ENCODE measurements at places on chromosomes 7 and 10. TPM values are rescaled to one million over a fixed set of nuclear protein-coding genes. Genes with fewer than 3 reads are reported as not detected.

GRCh38 chr7:139937715-139938114 is 108.7 kb downstream of the TBXAS1 start:
- peak; percentile 68 for DNase-seq

- DNase-seq, result no peak
Observed at GRCh38 chr10:66218981-66219587, 706.8 kb upstream of the LRRTM3 start.

The HOXA13 gene
- polyA plus RNA-seq, result not detected

The HABP2 gene
- not detected for polyA plus RNA-seq

DNA sequence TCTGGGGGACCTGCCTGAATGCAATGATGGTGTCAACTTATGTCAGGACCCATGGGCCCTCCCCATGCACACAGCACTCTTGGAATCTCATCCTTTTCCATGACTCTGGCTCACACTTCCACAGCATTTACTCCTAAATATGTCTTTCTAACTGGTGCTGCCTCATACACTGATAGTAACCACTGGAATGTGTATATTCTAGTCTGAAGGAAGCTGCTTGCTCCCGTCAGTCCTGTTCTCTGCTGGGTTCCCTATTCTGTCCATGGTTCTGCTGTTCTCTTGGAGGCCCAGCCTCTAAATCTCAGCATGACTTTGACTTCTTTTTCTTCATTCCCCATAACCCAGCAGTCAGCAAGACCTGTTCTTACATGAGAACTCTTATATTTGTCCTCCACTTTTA is 1055.1 kb downstream of the KCNMA1 start:
- DNase-seq, result no peak

GRCh38 chr10:129939416-129940275 is 24.4 kb downstream of the EBF3 start:
- no peak for DNase-seq

The TMEM26 gene
- polyA plus RNA-seq, result not detected

The SLC29A4 gene
- polyA plus RNA-seq, result 0.21 TPM

The AGR3 gene
- polyA plus RNA-seq, result not detected

- DNase-seq, result no peak
Observed at GRCh38 chr10:100519311-100520051, at the start of gene SEC31B. SEC31B (minus strand) TSS chr10:100519861; CDS start chr10:100516952, 2,909 bp downstream.

- DNase-seq, result peak; percentile 74
Observed at GRCh38 chr10:11178606-11179515, 161.2 kb downstream of the CELF2 start.

DNA sequence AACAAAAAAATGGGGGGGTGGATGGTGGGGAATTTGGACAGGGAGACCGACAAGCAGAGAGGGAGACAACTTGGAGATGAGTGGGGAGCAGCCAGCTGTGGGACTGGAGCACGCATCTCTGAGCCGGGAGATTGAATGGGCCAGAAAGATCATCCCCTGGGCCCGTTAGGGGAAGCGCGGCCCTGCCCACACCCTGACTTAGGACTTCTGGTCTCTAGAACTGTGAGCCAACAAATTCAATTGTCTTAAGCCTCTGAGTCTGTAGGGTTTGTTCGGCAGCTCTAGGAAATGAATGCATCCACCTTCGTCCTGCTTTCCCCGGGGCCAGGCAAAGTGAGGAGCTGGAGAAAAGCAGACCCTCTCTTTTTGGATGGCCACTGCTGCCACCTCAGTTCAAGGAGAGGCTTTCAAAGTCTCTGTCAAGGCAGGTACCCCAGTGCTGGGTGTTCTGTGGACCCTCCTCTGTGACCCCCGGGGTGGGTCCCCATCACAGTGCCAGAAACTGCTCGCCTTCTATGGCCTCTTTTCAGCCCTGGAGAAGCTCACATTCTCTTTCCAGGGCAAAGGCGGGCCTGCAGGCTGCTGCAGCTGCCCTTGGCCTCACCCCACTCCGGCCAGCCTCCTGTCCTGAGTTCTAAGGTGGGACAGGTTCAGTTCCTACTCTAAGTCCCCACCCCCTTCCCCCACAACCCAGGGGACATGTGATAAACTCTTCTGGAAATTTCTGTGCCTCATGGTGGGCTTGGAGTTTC is 423.2 kb downstream of the RPS24 start:
- DNase-seq, result no peak

The VAX1 gene
- polyA plus RNA-seq, result not detected

The SEMA3C gene
- 13.7 TPM for polyA plus RNA-seq

DNA sequence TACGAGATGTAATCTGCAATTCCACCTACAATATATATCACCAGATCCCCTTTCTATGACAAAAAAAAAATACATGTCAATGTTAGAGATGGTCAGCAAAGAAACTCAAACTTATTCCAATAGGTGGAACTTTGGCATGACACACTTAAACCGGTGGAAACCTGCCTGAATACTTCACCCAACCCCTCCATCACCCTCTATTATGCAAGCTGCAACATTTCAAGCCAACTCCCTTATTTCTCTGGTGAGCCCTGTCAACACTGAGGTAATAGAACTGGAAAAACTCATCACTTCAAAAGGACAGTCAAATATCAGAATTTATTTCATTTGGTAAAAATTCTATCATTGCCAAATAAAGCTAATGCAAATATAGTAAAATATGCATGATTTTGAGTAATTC is 3.6 kb downstream of the ZNF438 start:
- DNase-seq, result no peak

The SPDYE18 gene
- polyA plus RNA-seq, result 1.5 TPM

The WNT16 gene
- polyA plus RNA-seq, result 0.05 TPM

The RADIL gene
- not detected for polyA plus RNA-seq

The OPN1SW gene
- not detected for polyA plus RNA-seq

The LIPM gene
- not detected for polyA plus RNA-seq

DNA sequence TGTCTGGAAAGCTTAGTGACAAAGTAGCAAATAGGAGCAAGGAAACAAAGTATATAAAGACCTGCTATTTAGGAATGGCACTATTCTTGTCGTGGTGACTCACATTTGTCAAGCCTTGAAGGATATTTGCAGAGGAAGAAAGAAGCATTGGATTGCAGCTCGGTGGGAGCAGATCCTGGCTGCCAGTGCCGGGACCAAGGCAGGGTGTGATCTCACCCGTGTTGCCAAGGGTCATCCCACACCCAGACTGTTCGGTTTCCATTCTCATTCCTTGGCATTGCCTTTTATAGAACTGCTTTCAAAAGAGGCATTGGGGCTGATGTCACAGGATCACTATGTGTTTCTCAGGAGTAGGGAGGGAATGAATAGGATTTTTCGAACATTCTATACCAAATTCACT is 176.2 kb downstream of the GALNT17 start:
- DNase-seq, result no peak

DNA sequence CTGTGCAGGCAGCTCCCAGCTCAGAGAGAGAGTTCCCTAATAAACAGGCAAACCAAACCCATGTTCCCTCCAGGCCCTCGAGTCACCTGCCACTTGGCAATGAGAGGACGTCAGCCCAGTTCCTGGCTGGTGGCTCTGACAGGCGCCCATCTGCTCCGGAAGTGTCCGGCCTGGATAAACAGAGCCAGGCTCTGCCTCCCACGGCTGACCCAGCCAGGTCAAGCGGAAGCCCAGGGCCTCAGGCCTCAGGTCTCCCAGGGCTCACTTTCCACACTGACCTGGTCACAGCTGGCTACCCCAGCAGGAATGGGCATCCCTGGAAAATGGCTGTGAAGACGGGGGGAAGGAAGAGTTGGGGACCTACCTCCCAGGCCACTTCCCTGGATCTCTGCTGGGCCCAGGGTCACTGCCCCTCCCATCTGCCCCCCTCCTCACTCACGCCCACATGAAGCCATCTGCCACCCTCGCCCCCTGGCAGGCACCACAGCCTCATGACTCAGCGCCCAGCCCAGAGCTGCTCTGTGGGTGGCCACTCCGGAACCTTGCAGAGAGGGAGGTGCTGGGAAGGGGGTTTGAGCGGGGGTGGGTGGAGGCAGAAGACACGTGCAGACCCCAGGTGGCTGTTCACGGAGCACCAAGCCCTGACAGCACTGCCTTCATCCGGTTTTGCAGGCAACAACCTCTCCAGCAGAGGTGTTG is 37.4 kb upstream of the DUSP5 start:
- peak; percentile 23 for DNase-seq

GRCh38 chr10:17062955-17063484 is 66.6 kb downstream of the CUBN start:
- no peak for DNase-seq

- no peak for DNase-seq
Observed at GRCh38 chr7:24052572-24053260, 231.3 kb upstream of the NPY start.

DNA sequence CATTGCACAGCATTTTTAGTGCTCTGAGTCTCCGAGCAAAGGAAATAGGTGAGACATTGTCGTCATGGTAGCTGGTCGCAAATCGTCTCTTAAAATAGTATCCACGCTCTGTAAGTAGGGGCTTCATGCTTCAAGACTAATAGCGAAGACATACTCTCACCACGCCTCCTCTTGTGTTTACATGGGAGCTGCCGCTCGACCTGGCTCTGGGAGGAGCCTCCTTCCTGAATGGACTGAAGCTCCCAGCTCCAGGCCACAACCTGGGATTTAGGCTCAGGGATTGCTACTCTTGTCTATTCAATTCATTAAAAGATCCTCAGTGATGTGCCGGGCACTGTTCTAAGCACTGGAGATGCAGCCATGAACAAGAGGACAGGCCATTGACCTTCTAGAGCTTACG is 196.1 kb upstream of the GALNT17 start:
- no peak for DNase-seq

DNA sequence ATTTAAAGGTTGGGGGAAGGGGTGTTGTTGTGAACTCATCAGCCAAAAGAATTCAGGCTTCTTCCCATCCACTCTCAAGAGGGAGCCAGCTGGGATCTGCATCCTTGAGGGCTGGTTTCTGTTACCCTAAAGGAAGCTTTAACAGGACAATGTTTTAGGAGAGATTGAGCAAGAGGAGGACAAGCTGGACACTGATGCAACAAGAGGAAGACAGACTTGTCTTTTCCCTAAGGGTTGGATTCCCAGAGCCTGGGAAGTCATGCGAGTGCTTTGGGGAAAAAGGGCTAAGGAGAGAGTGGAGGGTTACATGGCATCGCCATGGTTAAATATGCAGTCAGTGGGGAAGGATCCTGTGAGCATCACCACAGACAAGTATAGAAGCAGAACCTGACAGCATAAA is 47.6 kb upstream of the PDE1C start:
- DNase-seq, result no peak

DNA sequence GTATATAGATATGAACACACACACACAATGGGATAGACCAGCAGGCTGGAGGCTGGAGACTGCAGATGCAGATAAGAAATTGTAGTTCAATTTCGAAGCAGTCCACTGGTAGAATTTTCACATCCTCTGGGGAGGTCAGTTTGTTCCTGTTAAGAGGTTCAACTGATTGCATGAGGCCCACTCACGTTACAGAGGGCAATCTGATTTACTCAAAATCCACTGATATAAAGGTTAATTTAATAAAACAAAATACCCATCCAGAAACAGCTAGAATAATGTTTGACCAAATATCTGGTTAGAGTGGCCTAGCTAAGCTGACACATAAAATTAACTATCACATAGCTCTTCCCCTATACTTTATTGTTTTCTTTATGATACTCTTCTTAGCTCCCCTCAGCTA is 162.9 kb upstream of the SMIM30 start:
- no peak for DNase-seq

GRCh38 chr7:120097020-120097419 is 176.0 kb upstream of the KCND2 start:
- no peak for DNase-seq

The OR2A12 gene
- polyA plus RNA-seq, result not detected

DNA sequence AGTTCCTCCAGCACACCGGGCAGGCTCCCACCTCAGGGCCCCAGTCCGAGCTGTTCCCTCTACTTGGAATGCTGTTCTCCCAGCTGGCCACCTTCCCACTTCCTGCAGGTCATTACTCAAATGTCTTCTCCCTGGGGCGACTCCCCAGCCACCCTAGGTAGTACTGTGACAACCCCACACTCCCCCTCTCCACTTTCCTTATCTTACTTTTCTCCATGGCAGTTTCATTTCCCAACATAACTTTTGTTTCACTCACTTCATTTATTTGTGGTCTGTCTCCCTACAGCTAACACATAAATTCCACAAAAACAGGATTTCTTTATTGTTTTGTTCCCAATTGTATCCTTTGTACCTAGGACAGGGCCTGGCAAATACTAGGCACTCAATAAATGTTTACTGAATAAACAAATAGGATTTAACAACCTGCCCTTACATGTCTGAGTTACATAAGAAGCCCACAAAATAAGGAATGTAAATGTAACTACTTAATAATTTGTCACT is 76.5 kb downstream of the JAZF1 start:
- no peak for DNase-seq

- no peak for DNase-seq
Observed at GRCh38 chr7:68432585-68432984, 1165.7 kb upstream of the AUTS2 start.

DNA sequence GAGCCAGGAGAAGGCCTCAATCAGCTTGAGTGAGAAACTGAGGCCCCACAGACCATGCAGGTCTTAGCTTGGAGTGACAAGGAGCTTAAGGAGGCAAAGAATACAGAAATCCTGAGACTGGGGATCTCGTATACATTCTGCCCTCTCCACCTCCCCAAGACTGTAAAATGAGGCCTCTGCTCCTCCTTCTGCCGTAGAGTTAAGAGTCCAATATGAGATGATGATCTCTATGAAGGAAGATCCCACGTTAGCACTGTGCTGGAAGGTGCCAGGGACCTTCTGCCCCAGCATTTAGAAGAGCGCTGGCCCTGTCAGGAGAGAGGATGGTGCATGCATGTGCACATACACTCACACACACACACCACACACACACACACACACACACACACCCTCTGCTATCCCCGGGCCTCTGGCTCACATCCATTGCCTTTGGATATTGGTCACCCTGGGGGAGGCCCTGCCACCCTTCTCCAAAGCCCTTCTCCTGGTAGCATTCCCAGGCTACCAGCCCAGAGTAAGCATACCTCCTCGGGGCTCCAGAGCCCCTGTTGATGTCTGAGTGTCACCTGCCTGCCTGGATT is 15.0 kb downstream of the ZCCHC24 start:
- no peak for DNase-seq

GRCh38 chr10:126749015-126749655 is 78.6 kb upstream of the C10orf90 start:
- peak; percentile 6 for DNase-seq

DNA sequence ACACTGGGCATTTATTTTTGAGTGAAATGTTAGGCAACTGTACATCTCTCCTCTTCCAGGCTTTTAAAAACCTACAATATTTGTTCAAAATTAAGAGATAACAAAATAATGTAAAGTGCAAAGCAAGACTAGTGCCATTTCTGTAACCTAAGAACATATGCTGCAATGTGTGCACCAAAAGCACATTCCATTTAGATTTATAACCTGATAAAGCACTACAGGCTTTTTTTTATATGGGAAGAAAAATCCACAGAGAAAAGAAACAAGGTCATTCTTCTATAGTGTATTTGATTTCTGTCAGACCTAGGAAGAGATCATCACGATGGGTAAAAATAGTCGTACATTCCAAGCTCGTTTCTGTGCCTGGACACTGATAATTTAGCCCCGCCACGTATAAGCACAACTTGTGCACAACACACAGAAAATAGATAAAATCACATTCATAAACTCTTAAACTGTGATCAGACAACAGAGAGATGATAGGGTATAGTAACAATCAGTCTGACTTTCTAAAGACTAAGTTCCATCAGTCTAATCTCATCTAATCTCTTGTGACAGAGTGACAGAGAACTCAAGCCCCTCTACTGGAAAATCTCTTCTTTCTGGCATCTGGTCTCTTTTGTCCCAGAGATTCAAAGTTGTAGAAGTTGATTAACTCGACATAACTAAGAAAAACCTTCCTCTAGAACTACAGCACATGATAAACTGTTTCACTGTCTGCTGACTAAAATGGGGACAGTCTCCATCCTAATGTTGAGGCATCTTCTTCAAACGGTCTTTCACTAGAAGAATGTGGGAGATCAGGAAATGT is 6.7 kb downstream of the LAMB1 start:
- no peak for DNase-seq

GRCh38 chr10:53314876-53315275 is 542.3 kb upstream of the MBL2 start:
- DNase-seq, result no peak
